Renal cortical epithelial cell (primary cell): ENCODE measurements at places on chromosomes 6 and 20. TPM values are rescaled to one million over a fixed set of nuclear protein-coding genes. Genes with fewer than 3 reads are reported as not detected.
A peak's percentile ranks its signal among the peaks of the same experiment; 100 is the strongest.

Gene ZNF165
- total RNA-seq = 2.4 and 3.5 TPM in 2 replicates

Gene OXT
- not detected in 2 replicates for total RNA-seq

Gene MAK
- total RNA-seq = 0.10 and 0.17 TPM in 2 replicates

Gene MROH8
- 1.1 and 1.2 TPM in 2 replicates for total RNA-seq

Gene KIF6
- 1.3 TPM in 1 of 2 replicates, not detected in the other for total RNA-seq

DNA sequence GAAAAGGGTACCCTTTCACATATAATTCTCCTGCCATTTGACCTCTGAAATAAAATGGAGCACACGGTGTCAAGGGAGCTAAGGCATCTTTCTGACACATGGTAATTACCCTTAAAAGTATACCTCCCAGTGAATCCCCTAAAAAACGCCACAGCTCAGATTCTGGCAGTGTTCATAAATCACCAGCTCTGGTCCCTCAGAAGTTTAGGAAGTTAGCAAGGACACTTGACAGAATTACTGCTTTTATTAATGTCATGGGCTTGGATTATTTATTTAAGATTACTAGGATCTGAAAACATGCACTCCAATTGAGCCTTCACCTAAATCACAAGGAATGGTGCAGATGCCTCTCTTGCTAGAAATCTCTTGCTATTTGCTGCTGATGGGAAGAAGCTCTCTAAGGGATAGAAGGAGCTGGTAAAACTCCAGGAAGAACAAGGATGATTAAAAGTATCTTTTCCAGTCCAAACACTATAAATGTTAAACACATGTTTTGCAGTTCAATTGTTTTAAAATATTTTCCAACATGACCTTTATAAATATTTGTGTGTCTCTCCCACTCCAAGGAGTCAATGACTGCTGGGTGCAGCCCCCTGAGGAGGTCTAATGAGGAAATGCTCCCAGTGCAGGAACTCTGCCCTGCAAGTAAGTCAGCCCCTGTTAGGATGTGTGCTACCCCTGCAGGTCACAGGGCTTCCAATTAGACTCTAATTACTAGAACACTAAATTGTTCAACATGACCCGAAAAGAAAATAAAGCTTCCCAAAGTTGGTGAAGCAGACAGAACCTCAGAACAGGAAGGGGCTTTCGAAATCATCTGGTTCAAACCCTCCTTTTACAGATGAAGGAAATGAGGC is 230.3 kb downstream of the TFAP2A start:
- no peak for DNase-seq

GRCh38 chr6:163835439-163836171 is 421.1 kb downstream of the QKI start:
- DNase-seq = no peak

- no peak for DNase-seq
Observed at GRCh38 chr6:162713974-162714780, 13.4 kb downstream of the PRKN start.

- DNase-seq = peak; percentile 9
Observed at GRCh38 chr6:170178561-170179477, 112.1 kb downstream of the DLL1 start.

GRCh38 chr6:151911401-151911800 is 103.9 kb downstream of the ESR1 start:
- no peak for DNase-seq

GRCh38 chr6:127900935-127901334 is at the start of gene THEMIS:
Gene THEMIS, minus strand, starts transcription at chr6:127901058. Its CDS starts 126 bp downstream, at chr6:127900932.
- DNase-seq = no peak

GRCh38 chr6:137775227-137775626 is 91.8 kb upstream of the TNFAIP3 start:
- peak; percentile 37 for DNase-seq

DNA sequence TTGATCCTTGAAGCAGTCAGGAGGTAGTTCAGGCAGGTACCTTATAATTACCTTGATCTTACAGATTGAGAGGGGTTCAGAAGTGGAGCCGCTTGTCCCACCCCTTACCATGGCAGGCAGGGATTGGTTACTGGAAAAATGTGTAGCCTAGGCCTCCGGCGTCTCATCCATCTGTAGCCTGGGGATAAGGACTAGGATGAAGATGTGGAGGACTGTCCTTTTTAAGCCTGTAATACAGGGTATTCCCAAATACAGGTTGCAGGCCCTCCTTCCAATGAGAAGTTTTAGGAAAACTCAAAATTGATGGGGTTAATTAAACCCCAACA is 2.8 kb downstream of the HMGA1 start:
- no peak for DNase-seq

GRCh38 chr6:165717732-165718465 is 54.9 kb upstream of the PDE10A start:
- DNase-seq = peak; percentile 78

- no peak for DNase-seq
Observed at GRCh38 chr20:49381558-49382493, 100.6 kb downstream of the KCNB1 start.

DNA sequence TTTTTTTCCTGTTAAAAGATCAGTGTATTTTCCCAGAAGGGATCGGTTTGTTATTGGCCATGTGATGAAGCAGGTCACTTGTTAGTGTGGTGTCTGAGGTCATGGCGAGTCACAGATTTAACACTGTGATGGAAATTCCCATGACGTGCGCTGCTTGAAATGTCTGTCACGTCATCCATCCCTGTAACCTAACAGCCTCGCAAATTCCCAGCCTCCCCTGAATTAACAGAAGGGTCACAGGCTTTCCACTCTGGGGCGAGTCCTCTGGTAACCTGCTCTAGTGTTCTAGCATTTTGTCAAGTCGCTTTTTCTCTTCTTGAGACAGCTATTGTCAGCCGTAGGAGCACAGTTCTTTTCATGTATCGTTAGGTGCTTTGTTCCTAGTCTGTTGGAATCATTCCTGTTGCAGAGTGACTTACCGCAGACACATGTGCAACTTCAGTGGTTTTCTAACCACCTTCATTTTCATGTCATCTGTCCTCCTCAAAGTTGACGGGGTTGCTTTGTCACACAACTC is 137.2 kb downstream of the MAP3K4 start:
- peak; percentile 35 for DNase-seq

- peak; percentile 94 for DNase-seq
Observed at GRCh38 chr6:16639684-16640480, 121.4 kb downstream of the ATXN1 start.

DNA sequence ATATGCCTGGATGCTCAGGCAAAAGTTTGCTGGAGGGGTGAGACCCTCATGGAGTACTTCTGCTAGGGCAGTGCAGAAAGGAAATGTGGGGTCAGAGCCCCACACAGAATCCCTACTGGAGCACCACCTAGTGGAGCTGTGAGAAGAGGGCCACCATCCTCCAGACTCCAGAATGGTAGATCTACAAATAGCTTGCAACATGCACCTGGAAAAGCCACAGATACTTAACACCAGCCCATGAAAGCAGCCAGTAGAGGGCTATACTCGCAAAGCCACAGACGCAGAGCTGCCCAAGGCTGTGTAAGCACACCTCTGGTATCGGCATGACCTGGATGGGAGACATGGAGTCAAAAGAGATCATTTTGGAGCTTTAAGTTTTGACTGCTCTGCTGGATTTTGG is 60.7 kb upstream of the GJE1 start:
- no peak for DNase-seq

DNA sequence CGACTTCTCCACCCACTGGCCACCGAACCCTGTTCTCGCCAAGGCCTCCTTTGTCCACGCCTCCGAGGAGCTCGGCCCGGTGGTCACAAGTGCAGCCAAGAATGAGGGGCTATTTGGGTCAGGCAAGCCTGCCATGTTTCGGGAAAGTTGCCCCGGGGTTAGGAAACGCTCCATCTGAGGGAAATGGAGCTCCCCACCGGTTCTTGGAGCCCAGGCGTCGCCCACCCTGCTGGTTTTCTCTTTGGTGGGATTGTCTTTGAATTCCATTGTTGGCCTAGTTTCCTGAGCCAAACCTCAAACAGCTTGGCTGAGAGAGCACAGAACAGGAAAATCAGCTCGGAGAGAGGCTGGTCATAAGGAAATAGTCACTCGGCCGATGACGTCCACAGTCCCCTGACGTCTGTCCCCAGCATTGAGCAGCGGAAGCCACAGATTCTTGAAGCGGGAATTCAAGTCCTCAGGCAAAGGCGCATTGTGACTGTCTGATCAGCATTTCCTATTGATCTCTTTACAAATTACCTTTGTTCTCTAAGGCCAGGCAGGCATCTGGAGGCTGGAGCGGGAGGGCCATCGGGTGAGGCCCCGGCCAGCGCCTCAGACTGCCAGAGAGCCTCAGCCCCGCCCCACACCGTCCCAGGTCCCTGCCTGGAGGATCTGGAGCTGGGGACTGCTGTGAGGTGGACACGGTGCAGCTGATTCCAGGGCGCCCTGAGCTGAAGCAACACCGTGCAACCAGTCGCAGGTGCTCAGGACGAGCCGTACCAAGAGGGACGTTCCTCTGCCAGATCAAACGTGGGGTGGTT is 138.6 kb downstream of the DLL1 start:
- no peak for DNase-seq
